ENCODE measurements at places on chromosomes 13 and 19.

DNA sequence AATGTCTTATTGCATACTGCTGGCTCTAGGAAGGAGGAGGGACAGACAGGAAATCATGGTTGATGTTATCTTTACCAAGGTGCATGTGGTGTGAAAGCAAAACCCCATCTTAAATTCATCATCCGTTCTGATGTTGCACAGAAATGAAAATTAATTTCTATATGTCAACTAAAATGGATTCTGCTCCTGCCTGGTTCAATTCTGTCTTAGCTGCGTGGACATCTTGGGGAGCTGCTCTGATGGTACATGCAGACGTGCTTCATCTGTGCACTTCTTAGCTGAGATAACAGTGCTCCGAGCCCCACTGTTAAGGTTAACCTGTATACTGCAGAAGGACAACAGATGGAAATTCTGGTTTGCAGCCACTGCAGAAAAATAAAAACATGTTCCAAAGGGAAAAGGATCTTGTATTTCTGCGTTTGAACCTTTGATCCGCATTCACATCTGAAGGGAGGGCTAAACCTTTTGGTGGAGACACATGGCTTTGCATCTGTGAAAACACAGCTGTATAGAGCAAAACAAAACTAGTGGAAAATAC lies 155.6 kb downstream of the TM9SF2 start:
- DNase-seq: no peak

GRCh38 chr13:50697746-50698539 lies 145.5 kb downstream of the DLEU7 start:
- DNase-seq: no peak

- no peak for DNase-seq
These were observed 24.5 kb downstream of the RDH8 start for GRCh38 chr19:10037809-10038208.

GRCh38 chr19:41711376-41712261 lies 3.2 kb downstream of the CEACAM5 start:
- no peak for DNase-seq

DNA sequence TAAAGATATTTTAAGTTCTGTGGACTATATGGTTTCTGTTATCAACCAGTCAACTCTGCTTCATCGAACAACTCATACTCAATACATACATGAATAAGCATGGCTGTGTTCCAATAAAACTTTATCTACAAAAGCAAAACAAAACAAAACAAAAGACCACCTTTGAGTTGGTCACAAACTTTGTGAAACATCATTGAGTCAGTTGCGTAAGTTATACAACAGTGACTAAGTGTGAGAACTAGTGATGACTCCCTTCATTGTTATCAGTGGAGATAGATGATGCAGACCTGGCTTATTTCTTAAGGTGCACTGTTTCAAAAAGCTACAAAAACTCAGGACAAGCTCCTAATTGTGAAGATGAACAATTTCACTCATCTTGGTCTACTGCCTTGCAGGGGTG lies 14.5 kb upstream of the KLK4 start:
- no peak for DNase-seq

- no peak for DNase-seq
These were observed 18.9 kb upstream of the KBTBD7 start for GRCh38 chr13:41213316-41213715.

GRCh38 chr19:47111682-47112165 lies 1.9 kb downstream of the ZC3H4 start:
- DNase-seq: no peak

GRCh38 chr19:48405010-48405659 lies 11.7 kb downstream of the GRIN2D start:
- DNase-seq: no peak

DNA sequence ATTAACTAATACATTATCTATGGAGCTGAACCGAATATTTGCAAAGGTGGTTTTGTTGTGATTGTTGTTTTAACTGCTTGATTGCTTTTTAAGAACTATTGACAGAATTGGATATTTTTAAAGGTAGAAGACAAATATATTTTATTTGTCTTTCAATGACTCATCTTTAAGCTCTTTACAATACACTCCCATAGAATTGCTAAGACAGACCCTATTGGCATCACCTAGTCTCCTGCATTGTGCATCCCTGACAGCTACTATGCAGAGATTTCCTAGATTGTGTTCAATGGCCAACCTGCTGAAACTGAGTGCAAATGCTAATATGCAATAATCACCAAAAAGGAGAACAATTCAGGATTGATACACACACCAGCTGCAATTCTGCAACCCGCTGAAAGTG lies 19.7 kb upstream of the SCEL start:
- no peak for DNase-seq

- DNase-seq: peak; percentile 26
These were observed 943 bp downstream of the SLAIN1 start for GRCh38 chr13:77698201-77699058.

DNA sequence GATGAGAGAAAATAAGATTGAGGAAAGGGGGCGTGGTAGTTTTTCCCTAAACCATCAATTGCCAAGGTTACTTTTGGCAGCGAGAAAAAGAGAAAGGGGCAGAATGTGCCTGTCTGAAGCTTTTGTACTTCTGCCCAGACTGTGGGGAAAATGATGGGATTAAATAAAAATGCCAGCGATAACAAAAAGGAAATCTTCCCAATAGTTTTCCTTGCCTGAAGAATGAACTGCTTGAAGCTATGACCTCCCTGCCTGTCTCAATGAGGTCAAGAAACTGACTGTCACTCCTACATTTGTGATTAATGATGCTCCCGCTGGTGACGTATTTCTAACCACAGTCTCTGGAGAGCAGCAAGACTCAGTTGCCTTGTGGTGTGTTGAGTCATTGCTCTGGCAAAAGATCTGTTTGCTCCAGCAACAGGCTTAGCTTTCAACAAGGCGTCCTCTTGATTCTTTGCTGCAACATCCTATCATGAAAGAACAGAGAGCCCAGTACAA lies 1051.5 kb downstream of the DIAPH3 start:
- DNase-seq: no peak

DNA sequence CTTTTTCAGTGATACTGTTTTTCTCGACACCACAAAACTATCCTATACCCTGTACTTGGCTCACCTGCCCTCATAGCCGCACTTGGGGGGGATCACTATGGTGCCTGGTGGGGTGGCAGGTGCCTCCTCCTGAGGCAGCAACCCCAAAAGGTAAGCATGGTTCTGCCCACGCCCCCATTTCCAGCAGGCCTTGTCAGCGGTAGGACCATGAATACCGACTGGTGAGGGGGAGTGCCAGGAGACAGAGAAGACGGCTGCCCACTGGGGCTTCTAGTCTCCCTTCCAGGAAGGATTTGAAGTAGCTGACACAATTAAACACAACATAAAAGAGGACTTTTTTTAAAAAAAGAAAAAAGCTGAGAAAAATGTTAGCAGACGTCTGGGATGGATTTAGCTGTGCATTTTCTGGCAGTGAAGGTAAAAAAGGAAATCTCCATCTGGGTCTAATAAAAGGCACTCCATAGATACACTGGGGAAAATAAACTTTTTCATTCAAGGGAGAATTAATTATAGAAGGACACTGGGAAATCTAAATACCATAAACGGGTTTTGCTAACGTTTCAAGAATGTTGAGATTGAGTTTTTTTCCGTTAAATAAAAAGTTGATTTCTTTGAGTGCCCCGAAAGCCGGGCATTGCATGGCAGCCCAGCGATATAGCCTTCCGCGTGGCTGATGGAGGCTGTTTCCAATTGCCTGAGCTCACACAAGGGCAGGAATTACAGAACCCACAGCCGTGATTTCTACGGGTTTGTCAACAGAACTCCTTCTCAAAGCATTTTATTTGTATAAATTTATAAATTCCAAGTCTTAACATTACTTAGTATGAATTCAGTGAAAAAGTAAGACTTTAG lies 45.1 kb downstream of the ATP11A start:
- DNase-seq: no peak

GRCh38 chr13:30071969-30072817 lies 221.8 kb upstream of the UBL3 start:
- no peak for DNase-seq

- DNase-seq: no peak
These were observed 24.6 kb downstream of the COL4A1 start for GRCh38 chr13:110282316-110282841.

DNA sequence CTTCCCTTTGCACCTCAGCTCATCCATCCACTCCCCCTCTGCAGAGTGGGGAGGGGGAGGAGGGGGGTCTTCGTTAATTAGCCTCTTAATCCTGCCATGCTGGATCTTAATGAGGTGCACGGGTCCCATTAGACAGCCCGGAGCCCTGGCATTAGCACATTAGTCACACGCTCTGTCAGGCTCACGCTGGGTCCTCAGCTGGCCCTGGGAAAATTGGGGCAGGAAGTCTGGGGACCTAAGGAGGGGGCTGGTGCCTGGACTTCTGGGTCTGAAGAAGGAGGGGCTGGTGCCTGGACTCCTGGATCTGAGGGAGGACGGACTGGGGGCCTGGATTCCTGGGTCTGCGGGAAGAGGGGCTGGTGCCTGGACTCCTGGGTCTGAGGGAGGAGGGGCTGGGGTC lies 444 bp upstream of the NCCRP1 start:
- no peak for DNase-seq

DNA sequence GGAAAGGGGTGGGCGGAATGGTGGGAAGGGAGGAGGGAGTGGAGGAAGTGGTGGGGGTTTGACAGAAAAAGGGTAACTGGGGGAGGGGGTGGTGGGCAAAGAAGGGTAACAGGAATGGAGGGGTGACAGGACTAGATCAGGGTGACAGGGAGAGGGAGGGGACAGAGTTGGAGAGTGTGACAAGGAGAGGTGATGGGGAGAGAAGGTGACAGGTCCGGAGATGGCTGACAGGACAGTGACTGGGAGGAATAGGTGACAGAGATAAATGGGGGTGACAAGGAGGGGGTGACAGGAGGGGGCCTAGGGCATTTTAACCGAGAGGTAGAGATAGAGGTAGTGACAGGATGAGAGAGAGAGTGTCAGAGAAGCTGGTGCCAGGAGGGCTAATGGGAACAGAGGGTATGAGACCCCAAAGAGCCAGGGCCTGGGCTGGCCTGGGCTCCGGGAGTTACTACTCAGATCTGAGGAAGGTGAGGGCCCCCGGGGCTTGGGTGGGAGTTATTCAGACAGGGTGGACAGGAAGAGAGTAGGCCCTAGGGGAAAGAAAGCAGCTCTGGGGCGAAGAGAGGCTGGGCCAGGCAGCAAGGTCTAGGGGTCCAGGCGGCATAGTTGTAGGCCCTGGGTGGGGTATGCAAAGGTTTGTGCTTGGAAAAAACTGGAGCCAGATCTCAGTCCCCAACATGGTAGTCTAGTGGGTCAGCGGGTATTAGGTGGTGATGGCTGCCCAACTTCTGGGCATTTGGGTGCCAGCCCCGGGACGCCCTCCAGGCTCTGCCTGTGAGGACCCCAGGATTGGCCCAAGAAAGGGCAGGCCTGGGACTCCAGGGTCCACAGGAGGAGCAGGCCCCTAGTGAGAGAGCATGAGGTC lies 660 bp downstream of the CIC start:
- DNase-seq: no peak

- DNase-seq: peak; percentile 64
These were observed 1.3 kb downstream of the HMG20B start for GRCh38 chr19:3573858-3574637.

DNA sequence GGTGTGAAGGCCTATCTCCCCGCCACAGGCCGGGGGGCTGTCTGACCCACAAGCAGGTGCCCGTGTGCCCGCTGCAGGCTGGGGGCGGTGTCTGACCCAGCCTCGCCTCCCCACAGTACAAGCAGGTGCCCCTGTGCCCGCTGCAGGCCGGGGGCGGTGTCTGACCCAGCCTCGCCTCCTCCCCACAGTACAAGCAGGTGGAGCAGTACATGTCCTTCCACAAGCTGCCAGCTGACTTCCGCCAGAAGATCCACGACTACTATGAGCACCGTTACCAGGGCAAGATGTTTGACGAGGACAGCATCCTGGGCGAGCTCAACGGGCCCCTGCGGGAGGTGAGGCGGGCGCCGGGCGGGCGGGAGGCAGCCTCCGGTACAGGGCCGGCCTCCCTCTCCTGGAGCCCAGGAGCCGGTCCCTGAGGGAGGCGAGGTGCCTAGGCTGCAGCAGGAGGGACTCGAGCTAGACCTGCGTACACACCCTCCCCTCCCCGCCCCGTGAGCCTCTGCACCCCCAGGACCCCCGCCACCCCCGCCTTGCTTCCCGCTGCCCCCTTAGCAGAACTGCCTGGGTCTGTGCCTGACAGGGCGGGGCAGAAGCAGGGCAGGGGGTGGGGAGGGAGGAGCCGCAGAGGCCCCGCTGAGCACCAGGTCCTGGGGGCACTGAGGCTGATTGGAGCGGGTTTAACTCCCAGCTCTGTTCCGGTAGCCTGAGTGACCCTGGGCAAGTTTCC lies 20.6 kb downstream of the HCN2 start:
- no peak for DNase-seq

- no peak for DNase-seq
These were observed 13.5 kb downstream of the TFDP1 start for GRCh38 chr13:113598081-113598410.

DNA sequence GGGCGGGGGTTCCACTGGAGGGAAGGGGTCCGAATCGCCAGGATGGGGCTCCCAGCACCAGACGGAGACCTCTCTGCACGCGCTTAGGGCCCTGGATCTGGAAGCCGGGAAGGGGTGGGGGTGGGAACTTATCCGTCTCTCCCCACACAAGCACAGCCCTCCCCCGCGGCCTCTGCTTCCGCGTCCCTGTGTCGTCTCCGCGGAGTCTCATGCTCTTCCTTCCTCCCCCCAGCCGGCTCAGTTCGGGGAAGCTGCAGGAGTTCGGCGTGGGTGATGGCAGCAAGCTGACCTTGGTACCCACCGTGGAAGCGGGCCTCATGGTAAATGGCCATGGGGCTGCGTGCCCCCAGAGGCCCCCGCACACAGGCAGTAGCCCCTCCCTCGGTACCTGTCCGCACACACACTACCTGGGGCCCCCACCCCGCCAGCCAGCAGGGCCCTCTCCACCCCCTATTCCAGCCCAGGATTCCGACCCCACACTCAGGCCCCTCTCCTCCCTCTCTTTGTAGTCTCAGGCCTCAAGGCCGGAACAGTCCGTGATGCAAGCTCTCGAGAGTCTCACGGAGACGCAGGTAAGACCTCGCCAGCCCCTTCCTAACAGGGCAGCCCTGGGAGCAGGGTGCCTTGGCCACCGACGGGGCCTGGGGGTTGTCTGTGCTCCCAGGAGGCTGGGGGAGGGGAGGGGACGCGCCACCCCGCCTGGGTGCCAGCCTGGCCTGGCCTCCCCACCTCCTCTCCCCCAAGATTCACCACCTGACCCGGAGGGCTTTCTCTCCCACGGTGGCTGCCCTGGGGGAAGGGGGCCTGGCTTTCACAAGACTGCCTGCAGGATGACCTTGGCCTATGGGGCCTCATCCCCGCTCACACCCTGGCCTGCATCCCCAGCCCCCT lies 3.2 kb downstream of the MIDN start:
- peak; percentile 47 for DNase-seq

DNA sequence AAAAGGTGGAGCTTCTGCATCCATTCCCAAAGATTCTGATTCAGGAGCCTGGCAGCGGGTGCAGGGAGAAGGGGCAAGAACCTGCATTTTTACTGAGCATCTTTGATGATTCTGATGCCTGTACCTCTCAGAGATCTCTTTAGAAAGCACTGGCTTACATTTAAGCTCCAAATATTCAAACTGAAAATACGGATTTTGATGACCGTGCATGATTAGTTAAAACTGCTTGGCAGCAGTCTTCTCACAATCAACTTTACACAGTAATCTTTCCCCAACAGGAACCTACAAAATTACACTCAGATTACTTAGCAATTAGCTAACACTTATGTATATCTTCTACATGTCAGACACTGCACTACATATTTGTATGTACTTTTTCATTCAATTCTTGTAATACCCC lies 108.9 kb downstream of the DOCK9 start:
- no peak for DNase-seq

GRCh38 chr13:95643936-95644598 lies 439 bp downstream of the DZIP1 start:
- no peak for DNase-seq

Measured in stimulated activated CD4-positive, alpha-beta T cell treated with anti-CD3 and anti-CD28 coated beads, Interleukin-15, amount 100 ng/mL, for 1 hour (primary cell).